Left lung (tissue), 14 donors: ENCODE measurements at places on chromosomes 6 and 20.

GRCh38 chr20:22686097-22686496, 101.7 kb upstream of the FOXA2 start:
- H3K27me3 ChIP-seq, result no peaks in the 10 kb centered on the region
- H3K4me1 ChIP-seq, result peaks cover 28% of the 10 kb centered on the region
- DNase-seq, result peak; percentile 60
- H3K27ac ChIP-seq, result no peak overlapping the region
- no peaks in the 10 kb centered on the region for H3K36me3 ChIP-seq
- H3K4me3 ChIP-seq, result no peak overlapping the region

DNA sequence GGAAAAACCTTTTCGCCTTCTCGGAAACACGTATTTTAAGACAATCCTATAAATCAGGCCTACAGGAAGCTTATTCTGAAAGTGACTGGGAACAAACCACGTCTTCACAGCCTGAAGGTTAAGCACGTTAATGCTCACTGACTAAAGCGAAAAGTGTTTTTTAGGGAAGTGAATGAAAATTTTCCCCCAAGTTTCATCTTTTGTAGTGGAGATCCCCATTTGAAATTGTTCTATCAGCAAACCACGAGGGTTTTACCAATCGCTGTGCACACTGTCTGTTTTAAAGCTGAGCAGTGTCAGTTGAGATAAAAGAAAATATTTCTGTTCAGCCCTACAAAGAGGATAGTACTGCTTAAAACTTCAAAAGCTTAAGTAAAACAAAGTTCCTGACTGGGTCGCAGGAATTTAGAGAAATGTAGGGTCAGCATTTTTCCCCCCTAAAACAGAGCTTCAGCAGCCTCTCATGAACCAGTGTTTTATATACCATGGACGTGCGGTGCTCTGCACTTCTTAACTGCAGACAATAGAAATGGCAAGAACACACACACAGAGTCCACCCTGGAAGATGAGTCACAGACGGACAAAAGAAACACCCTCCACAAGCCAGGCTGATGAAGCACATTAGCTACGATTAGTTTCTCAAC, 34.9 kb downstream of the SLC22A23 start:
- H3K27me3 ChIP-seq, result no peaks in the 10 kb centered on the region
- DNase-seq, result no peak
- no peak overlapping the region for H3K4me3 ChIP-seq
- no peak overlapping the region for H3K27ac ChIP-seq
- no peaks in the 10 kb centered on the region for H3K4me1 ChIP-seq

DNA sequence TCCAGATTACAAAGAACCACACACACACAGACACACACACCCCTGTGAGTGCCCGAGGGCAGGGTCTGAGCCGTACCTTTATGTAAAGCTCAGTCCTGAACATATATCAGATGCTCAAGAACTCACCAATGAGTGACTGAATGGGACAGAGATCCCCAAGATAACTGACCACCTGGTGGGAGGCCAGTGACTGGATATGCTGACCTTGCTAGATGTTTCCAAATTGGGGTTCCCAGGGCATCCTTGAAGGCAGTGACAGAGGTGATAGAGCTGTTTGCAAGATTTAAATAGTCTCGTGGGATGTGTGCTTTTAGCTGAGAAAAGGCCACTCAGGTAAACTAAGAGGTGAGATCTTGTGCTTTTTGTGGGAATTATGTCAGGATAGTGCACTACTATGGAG, 39.3 kb downstream of the KCNK17 start:
- no peak overlapping the region for H3K4me3 ChIP-seq
- H3K4me1 ChIP-seq, result no peaks in the 10 kb centered on the region

GRCh38 chr20:24776755-24777271, 172.3 kb upstream of the CST7 start:
- no peaks in the 10 kb centered on the region for H3K4me1 ChIP-seq
- no peak overlapping the region for H3K27ac ChIP-seq
- no peaks in the 10 kb centered on the region for H3K36me3 ChIP-seq
- peak; percentile 26 for DNase-seq
- peaks cover 59% of the 10 kb centered on the region for H3K27me3 ChIP-seq

DNA sequence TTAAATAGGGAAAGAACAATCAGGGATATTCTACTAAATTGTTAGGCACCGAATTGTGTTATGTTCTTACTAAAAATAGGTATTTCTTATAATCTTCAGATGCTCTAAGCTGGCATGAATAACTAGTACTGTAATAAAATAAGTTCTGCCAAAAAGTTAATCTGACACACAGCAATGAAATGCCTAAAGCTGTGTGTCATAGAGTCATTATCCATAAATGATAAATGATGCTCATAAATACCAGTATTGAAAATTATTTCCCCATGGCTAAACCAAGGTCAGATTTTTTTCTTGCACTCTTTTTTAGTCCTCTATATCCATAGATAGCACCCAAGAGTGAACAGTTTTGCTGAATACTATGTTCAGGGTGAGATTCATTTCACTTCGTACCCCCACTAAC, 11.7 kb upstream of the PRIM2 start:
- H3K27ac ChIP-seq, result no peak overlapping the region
- no peaks in the 10 kb centered on the region for H3K36me3 ChIP-seq
- H3K4me1 ChIP-seq, result no peaks in the 10 kb centered on the region
- no peak overlapping the region for H3K4me3 ChIP-seq
- no peak for DNase-seq

GRCh38 chr6:68094070-68094469, 541.0 kb upstream of the ADGRB3 start:
- H3K4me3 ChIP-seq, result no peak overlapping the region
- no peaks in the 10 kb centered on the region for H3K27me3 ChIP-seq
- no peaks in the 10 kb centered on the region for H3K36me3 ChIP-seq
- DNase-seq, result no peak

DNA sequence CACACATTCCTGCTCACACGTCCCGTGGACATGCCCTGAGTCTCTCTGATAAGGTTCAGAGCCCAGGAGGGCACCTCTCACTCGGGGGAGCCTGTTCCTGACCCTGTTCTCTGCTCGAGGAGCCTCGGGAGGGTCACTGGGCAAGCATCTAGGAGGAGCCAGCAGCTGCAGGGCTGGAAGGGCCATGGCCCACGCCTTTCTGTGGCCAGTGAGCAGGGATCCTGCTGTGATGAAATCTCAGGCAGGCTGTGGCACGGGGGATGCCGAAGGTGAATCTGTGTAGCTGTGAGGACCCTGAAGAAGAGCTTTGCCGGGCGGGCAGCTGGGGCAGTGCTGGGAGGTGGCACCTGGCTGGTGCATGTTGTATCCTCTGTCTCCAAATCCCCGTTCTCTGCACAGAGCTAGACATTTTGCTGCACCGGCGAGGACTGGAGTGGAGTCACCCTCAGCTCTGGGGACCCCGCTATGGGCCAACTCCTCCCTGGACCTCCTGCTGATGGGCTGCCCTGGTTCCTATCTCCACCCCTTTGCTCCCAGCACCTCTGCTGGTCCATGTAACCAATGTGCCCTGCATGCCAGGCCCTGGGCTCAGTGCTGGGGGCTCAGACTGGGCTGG, 7.1 kb upstream of the NPBWR2 start:
- no peaks in the 10 kb centered on the region for H3K36me3 ChIP-seq
- H3K4me1 ChIP-seq, result no peaks in the 10 kb centered on the region
- DNase-seq, result no peak
- no peak overlapping the region for H3K4me3 ChIP-seq
- H3K27me3 ChIP-seq, result no peaks in the 10 kb centered on the region

DNA sequence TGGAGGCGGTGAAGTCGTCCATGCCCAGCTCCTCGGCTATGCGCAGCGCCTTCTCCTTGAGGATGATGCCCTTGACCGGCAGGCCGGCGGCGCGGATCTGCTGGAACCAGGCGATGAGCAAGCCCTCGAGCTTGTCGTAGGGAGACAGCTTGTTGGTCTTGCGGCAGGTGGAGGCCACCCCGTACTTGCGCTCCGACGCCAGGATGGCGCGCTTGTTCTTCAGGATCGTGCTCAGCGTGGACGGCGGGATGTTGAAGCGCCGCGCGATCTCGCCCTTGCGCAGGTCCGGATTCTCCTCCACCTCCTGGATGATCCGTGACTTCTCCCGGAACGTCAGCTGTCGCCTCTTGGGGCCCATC, 435 bp downstream of the CENPB start:
- peak; percentile 86 for DNase-seq
- H3K4me1 ChIP-seq, result peaks cover 29% of the 10 kb centered on the region
- H3K36me3 ChIP-seq, result peaks cover 11% of the 10 kb centered on the region
- H3K4me3 ChIP-seq, result peak overlapping the region; percentile 73
- H3K27me3 ChIP-seq, result no peaks in the 10 kb centered on the region

DNA sequence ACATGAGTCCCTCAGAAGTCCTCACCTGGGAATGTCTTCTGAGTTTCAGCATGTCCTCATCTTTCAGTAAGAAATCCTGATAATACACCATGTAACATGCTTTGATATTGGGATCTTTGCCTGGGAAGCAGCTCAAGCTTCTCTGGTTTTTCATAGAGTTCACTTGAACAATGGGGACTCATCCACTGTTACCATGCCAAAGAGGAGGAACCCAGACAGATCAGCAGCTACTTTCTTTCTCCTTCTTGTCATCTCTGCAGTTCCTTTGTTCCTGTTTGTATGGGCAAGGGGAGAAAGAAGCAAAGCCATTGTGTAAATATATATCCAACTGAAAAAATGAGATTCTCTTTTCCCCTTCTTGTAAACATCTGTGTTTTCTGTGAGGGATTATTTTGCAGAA, 450.6 kb upstream of the HS3ST5 start:
- H3K27ac ChIP-seq, result no peak overlapping the region
- H3K4me3 ChIP-seq, result no peak overlapping the region
- H3K4me1 ChIP-seq, result no peaks in the 10 kb centered on the region
- DNase-seq, result no peak
- no peaks in the 10 kb centered on the region for H3K27me3 ChIP-seq

DNA sequence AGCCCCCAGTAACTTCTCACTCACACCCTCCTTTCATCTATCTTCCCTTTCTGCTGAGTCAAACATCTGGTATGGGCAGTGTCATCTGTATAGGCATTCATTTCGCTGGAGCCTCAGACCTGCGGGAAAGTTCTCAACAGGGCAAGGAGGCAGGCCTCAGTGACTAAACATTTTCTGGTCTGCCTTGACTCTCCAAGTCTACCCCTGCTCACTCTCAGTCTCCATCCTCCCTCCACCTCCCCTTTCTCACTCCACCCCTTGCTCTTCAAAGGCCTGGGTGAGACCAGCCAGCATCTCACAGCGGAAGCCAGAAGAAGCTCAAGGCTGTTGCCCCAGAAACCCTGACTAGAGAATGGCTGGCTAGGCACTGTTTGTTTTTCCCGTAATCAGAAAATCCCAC, 105.0 kb upstream of the BEND6 start:
- H3K36me3 ChIP-seq, result no peaks in the 10 kb centered on the region
- no peak overlapping the region for H3K4me3 ChIP-seq
- no peak overlapping the region for H3K27ac ChIP-seq
- no peaks in the 10 kb centered on the region for H3K27me3 ChIP-seq
